AG04450 (cell line): ENCODE measurements at places on chromosomes 5 and 9.

DNA sequence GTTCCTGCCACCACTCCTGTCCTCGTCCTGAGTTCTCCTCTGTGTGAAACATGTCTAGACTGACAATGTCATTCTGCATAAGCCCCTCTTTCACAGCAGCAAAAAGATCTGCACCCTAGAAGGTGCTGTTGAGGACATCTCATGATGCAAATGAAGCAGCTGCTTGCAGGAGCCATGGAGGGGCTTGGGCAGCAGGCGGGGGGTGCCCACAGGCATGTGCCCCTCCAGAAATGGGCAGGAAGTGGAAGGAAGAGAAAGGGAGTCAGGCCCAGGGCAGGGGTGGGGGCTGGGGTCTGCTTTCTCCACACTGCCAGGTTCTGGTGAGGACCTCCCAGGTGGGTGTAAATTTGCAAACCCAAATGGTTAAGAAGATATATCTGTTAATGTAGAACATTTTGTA lies 54.5 kb upstream of the KCNMB1 start:
- no peak for DNase-seq

DNA sequence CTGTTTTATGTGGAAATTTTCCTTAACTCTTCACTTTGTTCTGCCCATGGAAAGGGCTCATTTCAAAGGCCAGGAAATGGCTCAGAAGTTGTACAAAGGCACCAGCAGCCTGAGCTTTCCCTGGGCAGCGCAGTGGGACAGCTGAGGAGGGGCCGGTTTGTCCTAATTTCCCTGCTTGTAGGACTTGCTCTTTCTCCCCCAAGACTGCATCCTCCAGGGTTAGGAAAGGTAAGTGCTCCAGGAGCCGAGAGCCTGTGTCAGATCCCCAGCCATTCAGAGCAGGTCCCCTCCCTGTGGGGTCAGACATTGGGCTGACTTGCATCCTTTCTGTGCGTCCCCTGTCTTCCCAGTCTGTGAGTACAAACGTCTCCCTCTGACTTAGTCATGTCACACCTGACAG lies 43.5 kb downstream of the AGXT2 start:
- no peak for DNase-seq

- no peak for DNase-seq
These were observed 37.4 kb downstream of the C9orf50 start for GRCh38 chr9:129583308-129584038.

GRCh38 chr5:139696167-139696893 lies 48.2 kb downstream of the CXXC5 start:
- no peak for DNase-seq
